ENCODE measurements at places on chromosomes 1 and 21. TPM values are rescaled to one million over a fixed set of nuclear protein-coding genes. Genes with fewer than 3 reads are reported as not detected.
A peak's percentile ranks its signal among the peaks of the same experiment; 100 is the strongest.

DNA sequence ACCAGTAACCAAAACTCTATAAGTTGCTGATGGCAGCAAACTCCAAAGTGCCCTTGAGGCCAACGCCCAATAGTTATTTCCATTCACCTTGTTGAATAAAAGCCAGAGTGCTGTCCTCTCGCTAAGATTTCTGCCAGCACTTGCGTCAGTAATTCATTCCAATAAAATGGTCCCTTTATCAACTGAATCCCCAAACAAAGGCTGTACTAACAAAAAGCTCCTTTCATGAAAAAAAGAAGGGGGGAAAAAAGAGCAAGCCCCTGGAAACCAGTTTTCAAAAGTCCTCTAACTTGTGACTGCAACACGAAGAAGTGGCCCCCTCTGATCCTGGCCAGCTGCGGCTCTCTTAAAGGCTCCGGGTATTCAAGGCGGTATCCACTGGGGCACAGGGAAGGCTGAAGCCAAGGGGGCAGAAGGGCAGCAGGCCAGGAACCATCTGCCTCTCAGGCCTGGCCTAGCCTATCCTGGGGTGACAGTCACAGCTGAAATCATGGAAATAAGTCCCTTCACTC lies 55.8 kb upstream of the ZNF326 start:
- peaks cover 17% of the 10 kb centered on the region for H3K36me3 ChIP-seq
- no peak for DNase-seq
- H3K27ac ChIP-seq: no peak overlapping the region

- no peak for DNase-seq
- no peaks in the 10 kb centered on the region for H3K27me3 ChIP-seq
- H3K4me1 ChIP-seq: peaks cover 16% of the 10 kb centered on the region
- no peak overlapping the region for H3K27ac ChIP-seq
Observed at GRCh38 chr1:184061396-184062003, 10.0 kb downstream of the TSEN15 start.

DNA sequence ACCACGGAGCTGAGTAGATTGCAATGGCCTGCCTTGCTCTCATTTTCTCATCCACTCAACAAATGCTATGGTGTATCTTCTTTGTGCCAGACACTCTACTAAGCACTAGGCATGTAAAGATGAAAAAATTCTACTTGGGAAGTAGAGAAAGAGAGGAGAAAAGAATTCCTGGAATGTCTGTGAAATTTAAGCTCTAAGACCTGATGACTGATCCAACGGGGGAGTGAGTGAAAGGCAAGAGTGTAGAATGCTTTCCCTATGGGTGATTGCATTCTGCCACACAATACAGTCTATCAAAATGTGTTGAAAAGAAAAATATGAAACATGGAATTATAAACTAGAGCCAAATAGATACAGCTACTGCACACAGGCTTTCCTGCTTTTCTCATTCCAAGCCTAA lies 82.3 kb downstream of the CYYR1 start:
- H3K4me3 ChIP-seq: peak overlapping the region; percentile 3
- no peak for DNase-seq
- peaks cover 19% of the 10 kb centered on the region for H3K27me3 ChIP-seq
- peaks cover 17% of the 10 kb centered on the region for H3K36me3 ChIP-seq
- peaks cover 26% of the 10 kb centered on the region for H3K4me1 ChIP-seq

DNA sequence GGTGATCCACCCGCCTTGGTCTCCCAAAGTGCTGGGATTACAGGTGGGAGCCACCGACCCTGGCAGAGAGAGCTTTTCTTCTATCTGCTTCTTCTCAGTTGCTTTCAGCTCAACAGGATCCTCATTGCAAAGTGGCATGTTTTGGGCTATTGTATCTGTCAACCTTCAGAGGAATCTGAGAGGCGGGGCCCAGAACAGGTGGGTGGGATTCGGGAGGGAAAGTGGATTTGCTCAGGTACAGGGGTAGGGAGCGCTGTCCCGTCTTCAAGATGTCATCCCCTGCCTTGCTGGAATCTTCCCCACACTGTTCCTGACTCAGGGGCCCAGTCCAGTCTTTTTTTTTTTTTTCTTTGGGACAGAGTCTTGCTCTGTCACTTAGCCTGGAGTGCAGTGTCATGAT lies 26.9 kb upstream of the RCC2 start:
- H3K36me3 ChIP-seq: no peaks in the 10 kb centered on the region
- no peaks in the 10 kb centered on the region for H3K4me1 ChIP-seq
- H3K27me3 ChIP-seq: peaks cover 7% of the 10 kb centered on the region
- H3K4me3 ChIP-seq: no peak overlapping the region
- no peak overlapping the region for H3K27ac ChIP-seq

GRCh38 chr1:154427173-154428139 lies 22.3 kb downstream of the IL6R start:
- peaks cover 26% of the 10 kb centered on the region for H3K4me1 ChIP-seq
- no peaks in the 10 kb centered on the region for H3K36me3 ChIP-seq
- no peak overlapping the region for H3K4me3 ChIP-seq
- no peaks in the 10 kb centered on the region for H3K27me3 ChIP-seq
- DNase-seq: no peak

- DNase-seq: no peak
- H3K4me3 ChIP-seq: peak overlapping the region; percentile 97
- H3K36me3 ChIP-seq: peaks cover 8% of the 10 kb centered on the region
- peaks cover 34% of the 10 kb centered on the region for H3K4me1 ChIP-seq
- H3K27me3 ChIP-seq: no peaks in the 10 kb centered on the region
- peak overlapping the region; percentile 97 for H3K27ac ChIP-seq
Observed at GRCh38 chr1:66925944-66926343, 1.2 kb downstream of the MIER1 start.

DNA sequence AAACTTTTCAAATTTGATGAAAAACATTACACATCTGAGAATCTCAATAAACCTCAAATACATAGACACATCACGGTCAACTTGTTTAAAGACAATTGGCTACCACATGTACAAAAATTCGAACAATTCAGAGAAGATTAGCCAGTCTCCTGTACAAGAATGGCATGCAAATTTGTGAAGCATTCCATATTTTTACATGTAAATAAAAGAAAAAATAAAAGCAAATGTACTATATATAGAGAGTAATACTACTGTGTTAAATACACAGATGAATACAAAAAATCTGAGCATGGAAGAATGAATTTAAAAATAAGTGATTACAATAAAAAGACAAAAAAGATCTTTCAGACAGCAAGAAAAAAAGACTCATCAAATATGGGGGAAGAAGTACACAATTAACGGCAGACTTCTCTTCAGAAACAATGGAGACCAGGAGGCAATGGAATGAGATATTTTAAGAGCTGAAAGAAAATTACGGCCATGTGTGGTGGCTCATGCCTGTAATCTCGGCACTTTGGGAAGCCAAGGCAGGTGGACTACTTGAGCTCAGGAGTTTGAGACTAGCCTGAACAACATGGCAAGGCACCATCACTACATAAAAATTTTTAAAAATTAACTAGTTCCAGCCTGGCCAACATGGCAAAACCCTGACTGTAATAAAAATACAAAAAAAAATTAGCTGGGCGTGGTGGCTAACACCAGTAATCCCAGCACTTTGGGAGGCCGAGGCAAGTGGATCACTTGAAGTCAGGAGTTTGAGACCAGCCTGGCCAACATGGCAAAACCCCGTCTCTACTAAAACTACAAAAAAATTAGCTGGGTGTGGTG lies 23.2 kb downstream of the HAX1 start:
- H3K27ac ChIP-seq: peak overlapping the region; percentile 3
- DNase-seq: no peak
- H3K4me3 ChIP-seq: no peak overlapping the region

DNA sequence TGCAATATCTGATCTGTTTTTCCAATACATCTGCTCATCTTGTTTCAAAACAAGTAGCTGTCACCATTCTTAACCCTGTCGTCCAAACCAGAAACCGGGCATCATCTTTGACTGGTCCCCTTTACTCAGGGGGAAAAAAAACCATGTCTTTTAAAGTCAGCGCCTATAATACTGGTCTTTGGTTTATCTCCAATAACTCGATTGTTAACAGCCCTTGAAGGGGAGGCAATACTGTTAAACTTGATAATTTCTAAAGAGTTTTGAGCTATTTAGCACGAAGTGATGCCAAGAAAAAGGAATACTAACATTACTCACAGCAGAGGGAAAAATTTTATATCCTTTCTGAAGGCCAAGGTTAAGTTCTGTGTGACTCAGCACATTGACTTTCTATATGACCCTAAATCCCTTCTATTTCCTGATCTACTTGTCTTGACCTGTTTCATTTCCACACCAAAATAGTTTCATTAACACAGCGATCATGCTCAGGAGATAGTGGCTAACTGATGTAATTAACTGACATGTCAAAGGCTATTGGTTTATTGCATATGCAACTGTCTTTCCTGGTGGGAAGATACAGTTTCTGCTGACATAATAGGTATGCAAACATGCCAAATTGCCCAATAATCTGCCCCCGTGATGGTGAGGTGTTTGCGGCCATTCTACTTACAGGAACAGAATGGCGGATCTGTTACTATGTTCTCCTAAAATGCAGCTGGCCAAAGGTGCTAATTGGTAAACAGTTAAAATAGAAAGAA lies 59.1 kb downstream of the NFIA start:
- peak overlapping the region; percentile 18 for H3K27ac ChIP-seq
- H3K36me3 ChIP-seq: peaks cover 21% of the 10 kb centered on the region
- DNase-seq: no peak
- peaks cover 9% of the 10 kb centered on the region for H3K27me3 ChIP-seq
- H3K4me3 ChIP-seq: no peak overlapping the region

DNA sequence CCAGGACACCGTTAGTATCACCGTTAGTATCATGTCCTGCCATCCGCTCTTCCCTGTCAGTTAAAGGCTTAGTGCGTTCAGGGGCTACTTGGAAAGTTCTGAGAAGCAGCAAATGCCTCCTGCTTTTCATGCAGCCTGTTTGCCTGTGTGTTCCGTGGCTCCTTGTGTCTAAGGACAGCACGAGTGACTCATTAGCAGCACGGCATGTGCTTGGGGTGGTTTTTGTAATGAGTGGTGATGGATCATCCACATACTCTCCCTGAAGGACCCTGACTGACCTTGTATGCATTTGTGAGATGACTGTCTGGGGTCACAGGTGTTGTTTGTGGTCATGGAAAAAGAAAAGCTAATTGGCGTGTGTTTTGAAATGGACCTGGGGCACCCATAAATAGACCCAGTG lies 221.9 kb downstream of the PBX1 start:
- peak overlapping the region; percentile 59 for H3K4me3 ChIP-seq
- no peaks in the 10 kb centered on the region for H3K27me3 ChIP-seq
- H3K4me1 ChIP-seq: peaks cover 61% of the 10 kb centered on the region
- H3K36me3 ChIP-seq: peaks cover 28% of the 10 kb centered on the region

DNA sequence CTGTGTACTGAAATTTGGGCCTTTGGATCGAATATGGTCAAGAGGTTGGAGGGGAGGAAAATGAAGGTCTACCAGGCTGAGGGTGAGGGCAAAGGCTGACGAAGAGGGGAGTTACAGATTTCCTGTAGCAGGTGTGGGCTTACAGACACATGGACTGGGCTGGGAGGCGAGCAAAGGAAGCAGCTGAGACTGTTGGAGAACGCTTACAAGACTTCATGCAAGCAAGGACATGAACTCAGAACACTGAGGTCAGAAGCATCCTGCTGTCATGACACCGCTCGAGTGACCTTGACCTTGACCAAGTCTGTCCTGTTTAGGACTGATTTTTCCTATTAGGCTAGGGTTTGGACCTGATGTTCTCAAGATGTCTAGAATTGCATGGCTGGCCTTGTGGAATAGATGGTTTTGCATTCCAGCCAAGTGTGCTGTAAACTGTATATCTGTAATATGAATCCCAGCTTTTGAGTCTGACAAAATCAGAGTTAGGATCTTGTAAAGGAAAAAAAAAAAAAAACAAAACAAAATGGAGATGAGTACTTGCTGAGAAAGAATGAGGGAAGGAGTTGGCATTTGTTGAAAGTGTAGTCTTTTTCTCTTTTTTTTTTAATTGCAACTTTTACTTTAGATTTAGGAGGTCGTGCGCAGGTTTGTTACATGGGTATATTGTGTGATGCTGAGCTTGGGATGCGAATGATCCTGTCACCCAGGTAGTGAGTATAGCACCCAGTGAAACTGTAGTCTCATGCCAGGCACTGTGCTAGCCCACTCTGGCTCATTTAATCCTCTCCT lies 5.8 kb downstream of the ELF3 start:
- DNase-seq: no peak
- no peaks in the 10 kb centered on the region for H3K27me3 ChIP-seq
- H3K36me3 ChIP-seq: peaks cover 22% of the 10 kb centered on the region
- peak overlapping the region; percentile 96 for H3K27ac ChIP-seq
- peaks cover 25% of the 10 kb centered on the region for H3K4me1 ChIP-seq

- H3K27ac ChIP-seq: no peak overlapping the region
- H3K27me3 ChIP-seq: no peaks in the 10 kb centered on the region
- no peak overlapping the region for H3K4me3 ChIP-seq
- H3K4me1 ChIP-seq: peaks cover 27% of the 10 kb centered on the region
- no peak for DNase-seq
Observed at GRCh38 chr1:47918257-47918867, 78.8 kb downstream of the TRABD2B start.

DNA sequence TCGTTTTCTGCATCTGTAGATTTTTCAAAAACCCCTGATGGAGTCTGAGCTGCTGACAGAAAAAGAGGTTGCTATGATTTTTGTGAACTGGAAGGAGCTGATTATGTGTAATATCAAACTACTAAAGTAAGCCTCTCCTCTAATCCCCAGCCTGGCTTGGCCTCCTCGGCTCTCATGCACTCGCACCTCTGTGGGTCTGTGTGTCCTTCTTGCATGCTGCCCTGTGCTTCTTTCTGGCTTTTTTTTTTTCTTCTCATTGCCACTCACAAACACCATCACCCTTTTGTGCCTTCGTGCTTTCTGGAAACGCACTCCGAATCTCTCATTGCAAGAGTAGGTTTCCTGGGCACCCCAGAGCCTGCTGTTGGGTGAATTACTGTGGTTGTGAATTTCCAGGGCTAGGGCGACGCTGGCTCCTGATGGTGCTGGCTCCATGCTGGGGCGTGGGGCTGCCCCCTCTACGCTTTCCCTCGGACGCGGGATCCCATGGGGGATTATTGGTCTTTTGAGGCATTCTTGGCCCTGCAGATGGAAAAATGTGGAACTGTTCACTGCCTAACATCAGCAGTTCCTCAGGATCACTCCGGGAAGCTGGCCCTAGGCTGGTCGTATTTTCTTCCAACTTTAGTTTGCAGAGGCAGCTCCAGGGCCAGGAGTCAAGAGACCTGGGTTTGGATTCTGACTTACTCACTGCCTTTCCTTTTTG lies 56.8 kb downstream of the ATP5PO start:
- no peak for DNase-seq
- peaks cover 11% of the 10 kb centered on the region for H3K4me1 ChIP-seq
- no peaks in the 10 kb centered on the region for H3K27me3 ChIP-seq
- H3K36me3 ChIP-seq: no peaks in the 10 kb centered on the region
- no peak overlapping the region for H3K27ac ChIP-seq

GRCh38 chr1:59645893-59646292 lies 168.9 kb upstream of the HOOK1 start:
- H3K4me3 ChIP-seq: peak overlapping the region; percentile 27
- no peak for DNase-seq
- H3K4me1 ChIP-seq: peaks cover 40% of the 10 kb centered on the region
- H3K36me3 ChIP-seq: peaks cover 5% of the 10 kb centered on the region

CLCA1 gene
- total RNA-seq: 4.9 TPM

UBL4B gene
- not detected for total RNA-seq

GPN2 gene
- 28.7 TPM for total RNA-seq

TMCC2 gene
- 6.2 TPM for total RNA-seq

PTGFRN gene
- 57.7 TPM for total RNA-seq

HSD3B2 gene
- total RNA-seq: 6.1 TPM

LCE2B gene
- not detected for total RNA-seq

OR2L2 gene
- 0.07 TPM for total RNA-seq

C1orf116 gene
- total RNA-seq: 108 TPM

LDLRAD1 gene
- 1.5 TPM for total RNA-seq
